ENCODE measurements at places on chromosomes 12 and 14.
A peak's percentile ranks its signal among the peaks of the same experiment; 100 is the strongest.

DNA sequence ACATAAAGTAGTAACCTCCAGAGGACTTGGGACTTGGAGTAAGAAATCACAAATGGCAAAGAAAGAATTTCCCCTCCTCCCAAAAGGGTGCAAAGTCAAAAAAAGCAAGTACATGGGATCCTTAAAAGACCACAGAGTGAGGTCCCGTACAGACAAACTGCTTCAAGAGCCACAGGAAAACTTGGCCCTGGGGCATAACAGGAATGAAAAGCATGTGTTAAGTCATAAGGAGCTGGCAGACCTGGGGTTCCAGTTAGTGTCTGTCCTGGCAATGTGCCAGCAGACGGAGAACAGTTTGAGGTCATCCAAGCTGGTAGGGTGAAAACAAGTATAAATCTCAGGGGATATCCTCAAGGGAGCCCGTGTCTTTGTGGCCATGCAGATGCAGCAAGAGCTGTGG lies 73.2 kb downstream of the HSD17B6 start:
- DNase-seq, result no peak

DNA sequence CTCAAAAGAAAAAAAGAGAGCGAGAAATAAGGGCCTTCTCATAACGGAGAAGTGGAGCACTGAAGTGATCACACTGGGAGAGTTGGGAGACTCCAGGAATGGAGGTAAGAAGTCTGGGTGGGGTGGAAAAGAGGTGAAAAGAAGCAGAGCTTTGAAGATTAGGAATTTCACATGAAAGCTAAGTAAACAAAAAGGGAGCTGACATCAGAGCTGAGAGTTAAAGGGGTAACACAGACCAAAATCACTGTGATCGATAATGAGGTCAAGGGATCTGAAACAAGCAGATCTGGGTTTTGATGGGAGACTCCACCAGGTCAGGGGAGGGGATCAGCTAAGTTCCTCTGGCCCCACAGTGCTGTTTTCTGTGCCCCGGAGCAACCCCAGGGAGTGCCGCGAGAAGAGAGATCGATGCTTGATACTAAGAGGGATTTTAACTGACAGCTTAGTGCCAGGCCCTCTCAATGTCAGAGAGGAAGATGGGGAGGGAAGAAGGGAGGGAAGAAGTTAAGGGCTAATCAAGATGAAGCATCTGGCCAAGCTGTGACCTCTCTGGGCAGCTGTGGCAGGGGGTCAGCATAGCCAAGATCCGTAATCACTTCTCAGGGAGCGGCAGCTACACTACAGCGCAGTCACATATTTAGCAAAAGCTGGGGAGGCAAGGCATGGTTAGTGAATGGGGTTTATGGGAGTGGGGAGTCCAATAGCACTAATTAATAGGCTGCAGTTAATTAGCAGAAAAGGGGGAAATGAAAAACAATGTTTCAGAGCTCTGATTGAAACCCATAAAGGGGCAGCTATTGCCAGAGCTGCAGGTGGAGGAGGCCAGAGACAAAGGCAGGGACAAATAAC lies 8.0 kb downstream of the AQP6 start:
- no peak for DNase-seq

GRCh38 chr12:112199136-112199535 lies 73.8 kb downstream of the TRAFD1 start:
- DNase-seq, result no peak

- no peak for DNase-seq
These were observed 1.7 kb upstream of the VASH1 start for GRCh38 chr14:76759589-76759988.

GRCh38 chr12:5163661-5164060 lies 120.0 kb downstream of the KCNA5 start:
- no peak for DNase-seq

- DNase-seq, result no peak
These were observed 3.5 kb downstream of the SERPINA5 start for GRCh38 chr14:94584591-94585280.

- no peak for DNase-seq
These were observed 58.4 kb upstream of the STAC3 start for GRCh38 chr12:57309420-57309819.

DNA sequence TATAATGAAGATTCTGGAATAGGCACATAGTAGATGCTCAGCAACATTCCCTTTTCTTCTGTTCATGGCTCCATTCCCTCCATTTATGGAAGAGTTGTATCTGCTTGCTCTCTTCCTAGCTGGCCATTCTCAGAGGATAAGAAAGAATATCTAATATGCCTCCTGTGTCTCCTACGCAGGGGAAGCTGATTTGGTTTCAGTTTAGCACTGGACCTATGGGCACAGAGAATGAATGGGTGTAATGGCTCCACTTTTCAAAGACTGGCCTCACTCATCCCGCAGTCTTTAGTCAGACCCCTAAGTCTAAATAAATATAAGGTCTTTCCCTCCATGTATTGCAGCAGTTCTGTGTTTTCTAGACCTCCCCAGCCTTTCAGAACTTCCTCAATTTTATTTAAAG lies 2.0 kb downstream of the PKP2 start:
- no peak for DNase-seq

GRCh38 chr12:98698603-98699463 lies 53.7 kb downstream of the APAF1 start:
- peak; percentile 9 for DNase-seq

- peak; percentile 68 for DNase-seq
These were observed 379.8 kb downstream of the VRK1 start for GRCh38 chr14:97177016-97177415.

DNA sequence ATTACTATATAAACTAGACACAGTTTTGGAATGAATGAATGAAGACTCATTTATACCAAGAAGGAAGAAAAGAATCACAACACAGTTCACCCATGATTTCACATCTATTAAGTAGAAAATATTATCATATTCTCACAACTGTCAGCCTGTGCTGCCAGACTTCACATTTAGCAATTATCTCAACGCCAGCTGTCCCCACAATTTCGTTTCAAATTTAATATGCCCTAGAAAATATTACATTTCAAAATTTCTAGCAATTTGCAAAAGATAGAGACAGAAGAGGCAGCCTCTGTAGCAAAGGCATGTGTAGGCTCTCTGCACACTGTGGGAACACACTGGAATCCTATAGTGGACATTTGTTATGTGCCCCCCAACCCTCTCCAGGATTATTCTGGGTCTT lies 83.6 kb downstream of the ANKS1B start:
- DNase-seq, result no peak

DNA sequence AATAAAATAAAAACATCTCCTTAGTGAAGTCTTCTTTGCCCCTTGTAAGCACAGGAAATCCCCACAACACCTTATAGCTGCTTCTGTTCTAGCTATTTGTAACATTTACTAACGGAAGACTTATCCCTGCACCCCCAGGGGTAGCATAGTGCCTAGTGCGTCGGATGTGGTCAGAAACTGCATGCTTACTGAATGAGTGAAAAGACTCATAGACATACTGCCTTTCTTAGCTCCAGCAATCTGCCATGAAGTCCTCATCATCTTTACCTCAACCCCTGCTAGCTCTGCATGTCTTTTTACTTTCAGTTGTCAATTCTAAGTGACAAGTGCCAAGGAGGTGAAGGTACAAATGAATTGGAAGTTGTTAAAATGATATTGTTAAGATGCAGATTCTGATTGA lies 12.9 kb downstream of the RIOX1 start:
- peak; percentile 10 for DNase-seq

DNA sequence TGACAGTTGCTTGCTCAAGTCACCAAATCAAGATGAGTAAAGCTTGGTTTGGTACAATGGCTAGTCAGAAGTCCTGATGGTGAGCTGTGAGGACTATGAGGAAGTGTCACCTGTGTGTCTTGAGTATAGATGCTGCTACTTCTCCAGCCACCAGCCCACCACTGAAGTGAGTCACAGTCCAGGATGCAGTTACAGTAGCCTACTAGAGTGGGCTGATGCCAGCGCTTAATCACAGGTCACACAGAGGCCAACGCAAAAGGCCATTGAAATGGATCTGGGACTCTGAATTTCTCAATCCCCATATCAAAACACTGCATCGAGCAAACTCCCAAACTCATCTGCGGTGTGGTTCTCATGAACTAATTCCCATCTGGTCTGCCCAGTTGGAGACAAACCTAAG lies 223.1 kb downstream of the ANO6 start:
- DNase-seq, result no peak

DNA sequence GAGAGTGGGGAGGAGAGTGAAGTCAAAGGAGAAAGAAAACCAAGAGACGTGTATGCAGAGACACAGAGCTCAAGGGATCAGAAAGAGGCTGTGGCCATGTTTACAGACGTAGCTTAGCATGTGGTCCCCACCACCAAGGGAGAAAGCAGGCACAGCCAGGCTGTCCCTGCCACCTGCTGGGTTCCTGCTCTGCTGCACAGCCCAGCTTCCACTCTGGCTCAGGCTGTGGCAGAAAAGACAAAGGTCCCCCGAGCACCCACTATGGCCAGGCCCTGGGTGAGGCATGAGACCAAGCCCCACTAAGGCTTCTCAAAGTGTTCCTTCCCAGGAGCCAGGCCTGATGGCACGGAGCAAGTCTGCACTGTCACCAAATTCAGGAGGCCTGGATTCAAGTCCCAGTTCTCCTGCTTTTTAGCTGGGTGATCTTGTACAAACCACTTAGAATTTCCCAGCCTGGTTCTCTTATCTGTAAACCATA lies 25.9 kb upstream of the COL2A1 start:
- DNase-seq, result no peak

DNA sequence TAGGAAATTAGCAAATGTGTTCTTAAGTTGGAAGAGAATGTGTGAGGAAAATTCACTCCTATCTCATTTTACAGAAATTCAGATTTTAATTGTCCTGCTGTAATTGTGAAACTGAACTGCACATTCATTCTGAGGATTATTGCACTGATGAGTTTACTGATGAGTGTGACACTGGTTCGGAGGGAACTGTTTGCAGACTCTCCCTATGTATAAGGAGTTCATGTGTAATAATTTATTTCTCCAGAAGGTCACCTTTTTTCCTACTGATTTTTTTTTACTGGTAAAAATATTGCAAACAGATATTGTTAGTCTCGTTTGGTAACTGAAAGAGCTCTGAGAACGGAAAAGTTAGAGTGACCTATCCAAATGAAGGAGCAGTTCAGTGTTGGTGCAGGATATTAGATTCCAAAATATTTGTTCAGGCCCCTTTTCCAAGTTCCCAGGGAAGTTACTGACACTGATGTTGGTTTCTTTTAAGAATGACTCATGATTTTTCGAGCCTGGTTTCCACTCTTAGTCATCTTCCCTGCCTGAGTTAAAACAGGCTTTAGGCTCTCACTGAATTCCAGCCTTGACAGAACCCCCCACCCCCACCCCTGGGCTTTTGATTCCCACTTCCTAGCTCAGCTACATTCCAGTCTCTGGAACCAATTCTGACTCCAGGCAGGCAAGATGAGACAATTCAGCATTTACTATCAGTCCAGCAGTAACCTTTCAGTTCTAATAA lies 18.4 kb downstream of the ANO6 start:
- DNase-seq, result no peak

GRCh38 chr14:74389980-74390379 lies 36.0 kb downstream of the SYNDIG1L start:
- no peak for DNase-seq

- DNase-seq, result peak; percentile 75
These were observed 48.6 kb downstream of the PCNX1 start for GRCh38 chr14:70955543-70956480.

DNA sequence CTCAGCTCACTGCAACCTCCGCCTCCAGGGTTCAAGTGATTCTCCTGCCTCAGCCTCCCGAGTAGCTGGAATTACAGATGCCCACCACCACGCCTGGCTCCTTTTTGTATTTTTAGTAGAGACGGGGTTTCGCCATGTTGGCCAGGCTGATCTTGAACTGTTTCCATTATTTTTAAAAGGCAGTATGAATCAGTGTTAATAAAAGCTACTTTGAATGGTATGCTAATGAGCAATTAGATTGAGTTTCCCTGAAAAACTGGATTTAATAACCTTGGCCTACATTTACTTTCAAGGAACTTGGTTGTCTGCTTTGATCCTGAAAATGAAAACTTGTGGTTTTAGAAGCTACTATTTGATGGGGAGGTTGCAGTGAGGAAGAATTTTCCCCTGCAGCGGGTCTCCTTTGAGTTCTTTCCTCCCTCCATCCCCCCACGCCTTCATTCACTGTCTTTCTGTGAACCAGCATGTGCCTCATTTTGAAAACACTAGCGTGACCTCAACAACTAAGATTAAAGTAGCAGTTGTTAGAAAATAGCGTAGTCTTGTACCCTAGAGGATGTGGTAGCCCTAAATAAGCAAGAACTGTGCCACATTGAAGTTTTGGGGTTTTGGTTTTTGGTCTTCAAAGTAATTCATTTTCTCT lies 17.8 kb upstream of the RPS6KA5 start:
- DNase-seq, result peak; percentile 47

DNA sequence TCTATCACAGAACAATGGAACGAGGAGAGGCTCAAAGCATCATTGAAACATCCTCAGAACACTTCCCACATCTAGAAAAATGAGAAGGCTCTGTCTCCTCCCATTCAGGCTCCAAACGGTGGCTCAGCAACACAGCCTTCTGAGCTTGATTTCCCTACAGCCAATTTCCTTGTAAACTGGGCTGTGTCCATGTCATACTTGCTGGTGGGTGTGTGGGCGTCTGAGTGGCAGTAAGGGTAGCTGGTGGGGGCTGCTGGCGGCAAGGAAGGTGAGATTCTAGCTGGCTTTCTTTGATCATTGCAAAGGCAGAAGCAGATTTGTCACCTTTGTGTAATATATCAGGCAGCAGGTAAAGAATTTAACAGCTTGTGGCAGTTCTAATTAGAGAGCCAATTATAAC lies 163.7 kb downstream of the CALM1 start:
- no peak for DNase-seq

DNA sequence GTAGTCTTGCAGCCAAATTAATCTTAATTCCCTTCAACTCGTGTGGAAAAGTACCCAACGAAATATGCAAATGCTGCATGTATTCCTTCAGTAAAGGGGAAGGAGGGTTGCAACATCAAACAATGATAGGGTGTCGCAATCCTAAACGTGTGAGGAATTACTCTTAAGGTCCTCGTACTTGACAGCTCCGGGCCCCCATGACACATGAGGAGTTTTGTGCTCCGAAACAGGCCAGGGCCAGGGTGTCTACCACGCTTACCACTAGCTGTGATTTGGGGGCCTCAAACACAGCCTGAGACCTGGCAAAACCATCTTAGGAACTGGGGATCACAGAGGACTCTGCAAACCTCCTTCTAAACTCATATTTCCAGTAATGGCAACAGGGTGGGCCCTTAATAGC lies 20.4 kb downstream of the FOS start:
- peak; percentile 62 for DNase-seq

- no peak for DNase-seq
These were observed 5.2 kb downstream of the IRF2BPL start for GRCh38 chr14:77023001-77023996.

GRCh38 chr12:57838594-57839302 lies 7.8 kb downstream of the CTDSP2 start:
- peak; percentile 55 for DNase-seq

GRCh38 chr12:98896938-98897337 lies 251.8 kb downstream of the APAF1 start:
- DNase-seq, result no peak
